Activated T-helper 17 cell treated with anti-CD3 and anti-CD28 coated beads, Interleukin-2, amount 50 U/mL, for 72 hours (primary cell): ENCODE measurements at places on chromosomes 5 and 9. TPM values are rescaled to one million over a fixed set of nuclear protein-coding genes. Genes with fewer than 3 reads are reported as not detected.
A peak's percentile ranks its signal among the peaks of the same experiment; 100 is the strongest.

GRCh38 chr9:8391132-8391531, 591.6 kb upstream of the DMAC1 start:
- ATAC-seq: no peak

Gene ERAP2
- total RNA-seq: 74.0 TPM

DNA sequence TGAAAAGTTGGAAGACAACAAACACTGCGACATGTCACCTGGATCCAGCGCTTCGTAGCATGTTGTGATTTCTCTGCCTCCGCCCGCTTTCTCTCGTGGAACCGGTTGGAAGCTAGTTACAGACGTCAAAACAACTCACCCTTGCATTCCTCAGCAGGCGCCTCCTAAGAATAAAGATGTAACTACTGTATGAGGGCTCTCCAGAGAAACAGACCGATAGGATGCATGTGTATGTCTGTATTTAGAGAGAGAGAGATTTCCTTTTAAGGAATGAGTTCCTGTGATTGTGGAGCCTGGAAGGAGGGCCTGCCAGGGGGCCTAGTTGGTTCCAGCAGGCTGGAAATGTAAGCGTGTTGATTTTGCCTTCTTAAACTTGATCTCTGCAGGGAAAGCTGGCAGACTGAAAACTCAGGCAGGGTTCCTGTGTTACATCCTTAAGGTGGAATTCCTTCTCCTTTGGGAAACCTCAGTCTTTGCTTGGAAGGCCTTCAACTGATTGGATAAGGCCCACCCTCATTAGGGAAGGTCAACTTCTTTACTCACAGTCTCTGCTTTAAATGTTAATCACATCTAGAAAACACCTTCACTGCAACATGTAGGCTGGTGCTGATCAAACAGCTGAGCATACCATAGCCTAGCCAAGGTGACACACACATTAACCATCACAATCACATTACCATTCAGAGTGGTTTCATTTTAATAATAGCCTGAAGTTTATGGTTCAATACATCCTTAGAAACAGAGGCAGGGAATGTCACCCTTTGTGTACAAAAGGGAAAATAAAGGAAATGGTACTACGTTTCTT, 163.8 kb downstream of the SYK start:
- peak; percentile 15 for ATAC-seq

DNA sequence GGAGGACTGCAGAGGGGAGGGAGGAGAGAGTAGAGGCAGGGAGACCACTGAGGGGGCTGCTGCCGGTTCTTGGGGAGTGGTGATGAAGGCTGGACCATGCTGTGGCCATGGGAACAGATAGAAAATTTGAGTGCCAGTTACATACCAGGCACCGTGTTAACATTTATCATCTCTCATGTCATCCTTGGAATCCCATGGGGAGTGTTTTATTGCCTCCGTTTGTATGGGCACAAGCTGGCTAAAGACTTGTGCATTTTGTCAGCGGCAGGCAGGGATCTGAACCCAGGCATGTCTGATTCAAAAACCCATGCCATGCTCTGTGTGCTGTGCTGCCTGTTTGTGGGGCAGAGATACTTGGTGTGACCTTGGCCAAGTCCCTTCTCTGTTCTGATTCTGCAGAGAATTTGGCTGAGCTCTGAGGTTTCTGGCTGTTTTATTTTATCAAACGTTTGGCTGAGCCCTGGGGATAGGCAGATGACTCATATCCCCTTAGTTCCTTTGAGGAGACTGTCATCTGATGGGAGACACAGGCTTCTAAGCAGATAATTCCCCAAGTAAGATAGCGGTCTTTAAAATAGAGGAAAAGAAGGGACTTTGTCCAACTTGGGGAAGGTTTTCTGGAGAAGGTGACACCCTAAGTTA, 22.2 kb downstream of the COL27A1 start:
- no peak for ATAC-seq

Gene NR2F1
- total RNA-seq: not detected

GRCh38 chr5:57950616-57951228, 468.1 kb upstream of the ACTBL2 start:
- no peak for ATAC-seq

DNA sequence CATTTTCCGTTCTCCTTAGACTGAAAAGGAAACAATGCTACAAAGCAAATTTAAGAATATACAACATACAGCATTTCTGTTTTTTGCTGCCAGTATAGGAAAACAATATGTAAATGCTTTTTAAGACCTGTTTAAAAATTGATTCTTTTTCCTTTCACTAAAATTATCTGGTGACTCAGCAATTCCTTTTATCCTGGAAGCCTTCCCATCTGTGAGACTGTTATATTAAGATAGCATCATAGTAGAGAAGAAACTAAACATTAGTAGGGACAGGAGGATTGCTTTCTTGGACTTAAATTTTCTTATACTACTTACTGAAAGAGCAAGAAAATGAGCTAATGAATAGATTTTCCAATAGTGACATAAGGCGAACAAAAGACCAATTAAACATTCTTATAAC, 30.0 kb upstream of the GPR21 start:
- no peak for ATAC-seq
